ENCODE measurements at places on chromosomes 3 and 15.

GRCh38 chr3:198061119-198062067 lies 101.4 kb downstream of the LMLN start:
- no peak for DNase-seq

DNA sequence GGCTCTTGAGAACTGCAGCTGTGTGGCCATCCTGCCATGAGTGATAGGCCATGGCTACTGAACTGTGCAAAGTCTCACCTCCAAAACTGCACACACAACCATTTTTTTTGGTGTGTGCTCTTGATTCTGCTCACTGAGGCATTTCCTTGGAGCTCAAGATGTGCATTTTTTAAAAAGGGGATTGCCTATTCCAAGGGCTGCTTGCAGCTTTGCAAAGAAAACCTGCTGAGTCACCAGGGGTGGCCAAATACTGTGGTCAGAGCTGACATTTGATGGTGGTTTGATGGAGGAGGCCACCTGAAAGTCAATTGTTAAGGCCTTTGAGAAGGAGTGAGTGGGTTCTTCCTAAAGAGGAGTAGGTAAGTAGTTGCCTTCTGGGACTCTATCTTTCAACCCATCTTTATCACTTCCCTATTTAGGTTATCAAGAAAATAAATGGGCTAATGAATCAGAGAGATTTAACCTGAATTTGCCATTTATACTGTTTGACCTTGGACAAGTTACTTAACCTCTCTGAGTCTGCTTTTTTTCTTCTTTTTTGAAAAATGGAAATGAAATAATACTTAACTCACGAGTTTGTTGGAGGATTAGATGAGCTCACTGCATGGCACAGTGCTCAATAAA lies 87.9 kb downstream of the CHST2 start:
- no peak for DNase-seq

- no peak for DNase-seq
Observed at GRCh38 chr15:72342385-72342784, 22.4 kb upstream of the CELF6 start.

DNA sequence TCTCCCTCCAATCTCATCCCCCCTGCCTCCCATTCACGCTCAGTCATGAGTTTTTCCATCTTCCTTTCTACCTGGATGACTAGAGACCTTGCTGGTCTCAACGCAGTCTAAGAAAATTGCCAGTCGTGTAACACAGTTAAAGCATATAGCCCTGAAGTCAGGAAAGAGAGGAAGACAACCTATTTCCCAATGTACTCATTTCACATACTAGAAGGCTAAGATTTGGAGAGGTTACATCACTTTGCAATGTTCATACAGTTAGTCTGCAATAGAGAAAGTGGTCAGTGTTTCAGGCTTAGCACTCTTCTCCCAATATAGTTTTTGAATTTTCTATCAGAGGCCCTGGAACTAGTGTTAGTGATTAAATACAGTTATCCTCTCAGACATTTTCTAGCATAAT lies 278.6 kb downstream of the EDEM1 start:
- no peak for DNase-seq

GRCh38 chr3:49134471-49135265 lies 1.8 kb upstream of the LAMB2 start:
- DNase-seq: no peak

All from activated CD8-positive, alpha-beta memory T cell treated with anti-CD3 and anti-CD28 coated beads for 1 hour (primary cell).